ENCODE measurements at places on chromosomes 7 and 10. TPM values are rescaled to one million over a fixed set of nuclear protein-coding genes. Genes with fewer than 3 reads are reported as not detected.

Gene ATP6V0E2
- 13.3 TPM for total RNA-seq

Gene FKBP9
- 113 TPM for total RNA-seq

Gene OPN4
- not detected for total RNA-seq

Gene AGFG2
- total RNA-seq = 37.6 TPM

Gene PNPLA8
- 18.7 TPM for total RNA-seq

Gene SPDYE2B
- total RNA-seq = not detected

Gene PRSS37
- total RNA-seq = not detected

Gene FAM237B
- total RNA-seq = not detected

Gene FAM241B
- 0.98 TPM for total RNA-seq

Gene CLRN3
- not detected for total RNA-seq

Gene CH25H
- 0.74 TPM for total RNA-seq

Gene ZNF438
- 11.8 TPM for total RNA-seq

Gene HMX3
- not detected for total RNA-seq

Gene ERVW-1
- total RNA-seq = not detected

Gene CHRM2
- total RNA-seq = 1.2 TPM

Gene ZNF783
- total RNA-seq = 13.8 TPM

Gene CCDC136
- total RNA-seq = 17.9 TPM

Gene LRRTM3
- total RNA-seq = 0.25 TPM

Gene NXPH1
- 0.25 TPM for total RNA-seq

Gene AGK
- 21.1 TPM for total RNA-seq

Gene FRMD4A
- total RNA-seq = 24.8 TPM

Gene PHKG1
- not detected for total RNA-seq

Gene UPK3B
- total RNA-seq = 2.7 TPM

Gene PRSS2
- total RNA-seq = not detected

Gene NYAP1
- 3.9 TPM for total RNA-seq

Gene LRRC18
- not detected for total RNA-seq

Gene ZC3HAV1L
- 55.7 TPM for total RNA-seq

Gene FAM107B
- 33.4 TPM for total RNA-seq

Gene FANK1
- total RNA-seq = 6.6 TPM

Gene PNLIPRP2
- total RNA-seq = not detected

Gene CPA2
- total RNA-seq = not detected

Gene RAPGEF5
- 68.0 TPM for total RNA-seq

Gene ALOX5
- 22.8 TPM for total RNA-seq

Gene IDI1
- 50.3 TPM for total RNA-seq

Gene COL28A1
- total RNA-seq = 5.4 TPM

Gene PRKAR2B
- 16.5 TPM for total RNA-seq

Gene HSPA12A
- total RNA-seq = 28.7 TPM

Gene PCLO
- total RNA-seq = 10.8 TPM

Gene HOXA9
- total RNA-seq = 13.0 TPM

Gene PRKAG2
- 25.0 TPM for total RNA-seq

Gene TLX1
- total RNA-seq = not detected

Gene GJD4
- not detected for total RNA-seq

Gene POMZP3
- total RNA-seq = 16.2 TPM

Gene MGMT
- 16.0 TPM for total RNA-seq

Gene ICA1
- 25.5 TPM for total RNA-seq

Gene ADO
- 17.2 TPM for total RNA-seq

Gene SLIT1
- total RNA-seq = 0.49 TPM

Gene NPSR1
- total RNA-seq = not detected

Gene CDK1
- total RNA-seq = 10.8 TPM

Gene ANK3
- total RNA-seq = 65.3 TPM

Gene C7orf33
- total RNA-seq = not detected

Gene HNRNPF
- 150 TPM for total RNA-seq

Gene CNPY1
- not detected for total RNA-seq

Gene SEMA4G
- total RNA-seq = 6.4 TPM

Gene XRCC2
- 1.7 TPM for total RNA-seq

Gene AKR1C4
- total RNA-seq = not detected

Gene EN2
- 0.98 TPM for total RNA-seq

Gene ZMYND11
- 46.4 TPM for total RNA-seq

Gene SEC24C
- 47.9 TPM for total RNA-seq

Data from vagina (tissue), 2 donors.